Immature natural killer cell (primary cell): ENCODE measurements at places on chromosomes 1 and 21.

DNA sequence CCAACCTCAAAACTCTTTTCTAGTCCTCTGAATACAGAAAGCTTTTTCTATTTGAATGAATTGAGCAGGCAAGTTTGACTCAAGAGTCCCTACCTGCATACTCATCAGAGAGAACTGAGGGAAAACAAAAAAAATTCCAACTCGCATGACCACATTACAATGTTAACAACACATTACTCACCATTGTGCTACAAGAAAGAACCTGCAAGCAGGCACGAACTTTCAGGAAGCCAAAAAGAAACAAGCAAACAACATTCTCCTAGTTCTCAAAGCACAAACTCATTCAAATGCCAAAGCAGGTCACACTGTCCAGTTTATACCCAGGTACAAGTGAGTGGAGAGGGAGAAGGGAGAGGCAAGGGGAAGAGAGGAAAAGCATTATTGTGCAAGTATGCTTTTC, 14.6 kb downstream of the OTUD7B start:
- no peak for DNase-seq

DNA sequence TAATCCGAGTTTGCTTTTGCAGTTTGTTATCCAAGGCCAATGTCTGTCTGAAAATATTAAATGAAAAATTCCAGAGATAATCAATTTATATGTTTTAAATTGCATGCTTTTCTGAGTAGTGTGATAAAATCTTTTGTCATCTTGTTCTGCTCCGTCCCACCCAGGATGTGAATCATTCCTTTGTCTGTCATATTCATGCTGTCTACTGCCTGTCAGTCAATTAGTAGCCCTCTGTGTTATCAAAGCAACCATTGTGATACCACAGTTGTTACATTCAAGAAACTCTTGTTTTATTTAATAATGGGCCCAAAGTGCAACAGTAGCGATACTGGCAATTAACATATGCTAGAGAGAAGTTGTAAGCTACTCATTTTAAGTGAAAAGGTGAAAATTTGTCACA, 819.3 kb downstream of the BRINP3 start:
- DNase-seq, result no peak

DNA sequence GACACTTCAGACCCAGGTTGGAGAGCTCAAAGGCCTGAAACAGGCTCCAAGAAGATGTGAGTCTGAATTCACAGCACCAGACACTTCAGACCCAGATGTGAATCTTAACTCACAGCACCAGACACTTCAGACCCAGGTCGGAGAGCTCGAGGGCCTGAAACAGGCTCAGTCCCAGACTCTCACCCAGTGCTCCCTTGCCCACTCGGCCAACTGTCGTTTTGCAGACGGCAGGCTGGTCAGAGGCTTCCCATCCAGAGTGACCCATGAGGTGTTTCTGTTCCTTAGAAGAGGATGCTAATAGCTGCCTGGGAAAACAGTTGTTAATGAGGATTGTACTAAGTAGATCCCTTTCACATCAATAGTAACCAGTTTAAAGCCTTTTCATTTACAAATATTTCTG, 88.4 kb downstream of the ADARB1 start:
- no peak for DNase-seq

DNA sequence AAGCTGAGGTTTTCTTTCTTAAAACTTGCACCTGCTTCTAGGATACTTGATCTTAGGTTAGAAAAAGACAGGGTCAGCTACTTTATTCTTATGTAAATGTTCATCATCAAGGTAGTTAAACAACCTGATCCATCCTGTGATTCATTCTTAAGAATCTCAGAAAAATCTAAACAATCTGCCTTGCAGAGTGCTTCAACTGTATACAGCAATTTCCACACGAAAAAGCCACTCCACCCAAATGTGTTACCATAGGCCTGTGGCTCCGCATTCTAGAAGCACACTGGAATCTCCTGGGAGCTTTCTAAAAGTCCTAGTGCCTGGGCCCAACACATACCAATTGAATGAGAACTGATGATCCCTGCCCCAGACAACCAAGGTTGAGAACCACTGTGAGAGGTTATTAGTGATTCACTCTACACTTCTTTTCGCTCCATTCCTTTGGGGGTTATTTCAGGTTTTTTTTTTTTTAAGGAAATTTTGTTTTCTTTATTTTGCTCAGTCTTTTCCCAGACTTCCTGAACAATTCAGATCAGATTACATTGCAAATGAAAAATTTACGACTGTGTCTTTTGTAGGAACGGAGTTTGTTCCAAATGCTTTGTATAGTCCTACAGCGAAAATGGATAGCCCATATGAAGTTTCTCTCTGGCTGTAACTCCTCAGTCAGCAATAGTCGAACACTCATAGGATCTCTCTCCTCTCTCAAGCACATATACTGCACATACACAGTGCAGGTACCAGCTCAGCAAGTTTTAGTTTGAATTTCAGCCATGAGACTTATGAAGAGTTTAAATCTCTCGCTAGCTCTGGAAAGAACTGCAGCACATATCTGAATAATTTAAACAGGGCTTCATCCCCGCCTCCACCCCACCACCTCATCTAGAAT, 16.1 kb downstream of the SMYD2 start:
- no peak for DNase-seq

- DNase-seq, result no peak
Observed at GRCh38 chr1:55012661-55013060, 13.9 kb downstream of the BSND start.

GRCh38 chr1:5945445-5945844, 46.8 kb downstream of the NPHP4 start:
- DNase-seq, result no peak

GRCh38 chr1:196385109-196385508, 223.1 kb downstream of the KCNT2 start:
- no peak for DNase-seq

GRCh38 chr1:244087021-244087560, 36.0 kb downstream of the ZBTB18 start:
- DNase-seq, result no peak

DNA sequence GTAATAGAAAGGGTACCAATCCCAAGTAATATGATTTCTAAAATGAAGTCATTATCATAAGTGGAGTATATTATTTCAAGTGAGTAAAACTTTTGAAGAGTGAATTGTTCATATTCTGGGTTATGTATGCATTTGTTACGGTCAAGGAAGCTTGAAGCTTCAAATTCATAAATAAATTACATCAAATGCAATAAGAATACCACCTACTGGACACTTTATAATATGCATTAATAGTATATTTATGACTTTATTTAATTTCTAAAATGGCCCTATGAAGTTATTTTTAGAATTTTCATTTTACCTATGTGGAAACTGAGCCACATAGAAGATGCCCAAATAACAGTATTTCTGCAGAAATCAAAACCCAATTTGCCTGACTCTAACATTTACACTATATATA, 260.6 kb downstream of the SMYD3 start:
- no peak for DNase-seq
